ENCODE measurements at places on chromosomes 2 and 18.

DNA sequence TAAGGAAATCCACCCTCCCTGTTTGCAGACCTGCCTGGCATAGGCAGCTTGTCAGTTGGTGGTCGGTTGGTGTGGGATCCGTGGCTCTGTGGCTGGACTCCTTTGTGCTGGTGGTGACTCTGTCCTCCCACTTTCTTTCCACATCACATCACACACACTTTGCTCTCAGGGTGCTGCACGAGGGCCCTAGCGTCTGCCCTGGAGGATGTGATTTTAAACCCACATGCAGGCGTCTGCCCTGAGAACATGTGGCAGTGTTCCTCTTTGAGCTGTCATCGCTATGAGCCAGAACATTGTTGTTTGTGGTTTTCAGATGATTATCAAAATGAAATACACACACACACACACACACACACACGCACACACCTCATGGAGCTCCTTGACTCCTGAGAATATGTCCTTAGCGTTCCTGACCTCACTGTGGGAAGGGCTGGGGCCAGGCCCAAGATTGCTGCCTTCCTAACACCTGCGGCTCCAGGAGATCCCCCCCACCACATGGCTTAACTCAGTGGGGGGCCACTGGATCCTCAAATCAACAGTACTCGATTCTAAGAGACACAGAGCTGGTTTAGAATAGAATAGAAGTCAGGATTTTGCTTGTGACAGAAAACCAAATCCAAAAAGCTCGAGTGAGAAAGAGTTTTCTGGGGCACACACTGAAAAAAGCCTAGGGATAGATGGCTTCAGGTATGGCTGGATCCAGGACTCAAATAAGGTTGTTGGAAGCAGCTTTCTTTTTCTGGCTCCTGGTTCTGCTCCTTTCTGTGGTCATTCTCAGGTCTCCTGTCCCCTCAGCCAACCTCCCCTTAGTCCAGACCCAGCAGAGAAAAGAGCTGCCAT, 54.8 kb downstream of the RTP5 start:
- no peak for DNase-seq

- DNase-seq = no peak
These were observed 42.0 kb upstream of the GPD2 start for GRCh38 chr2:156394033-156394741.

DNA sequence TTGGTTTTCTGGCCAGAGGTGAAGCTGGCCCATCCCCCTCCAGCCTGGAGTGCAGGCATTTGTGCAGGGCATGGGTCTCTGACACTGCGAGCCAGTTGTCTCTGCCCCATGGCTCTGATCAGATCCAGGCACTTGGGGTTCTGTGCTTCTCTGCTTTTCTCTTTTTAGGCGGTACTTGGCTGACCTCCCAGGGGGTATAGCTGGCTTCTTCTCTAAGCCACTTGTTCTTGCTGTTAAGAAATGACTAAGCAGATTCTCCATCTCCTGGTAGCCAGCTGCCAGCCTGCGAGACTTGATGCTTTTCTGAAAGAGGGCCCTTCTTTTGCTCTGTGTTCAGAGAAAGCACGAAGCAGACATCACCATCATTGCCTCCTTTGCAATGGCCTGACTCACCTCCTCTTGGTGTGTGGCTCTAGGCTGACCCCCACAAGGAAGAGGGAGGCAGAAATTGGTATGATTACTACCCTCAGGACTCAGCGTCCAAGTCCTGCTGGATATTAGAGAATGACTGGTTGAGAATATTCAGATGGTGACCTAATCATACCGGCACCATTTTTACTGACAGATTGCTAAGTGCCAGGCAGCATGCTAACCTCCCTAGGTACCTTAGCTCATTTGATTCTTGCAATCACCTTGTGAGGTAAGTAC, 32.7 kb downstream of the TNP1 start:
- DNase-seq = no peak

GRCh38 chr2:171706152-171706803, 19.0 kb downstream of the DYNC1I2 start:
- no peak for DNase-seq

- peak; percentile 85 for DNase-seq
These were observed 5.0 kb downstream of the FZD7 start for GRCh38 chr2:202038471-202039277.

- DNase-seq = no peak
These were observed 5.3 kb upstream of the G6PC2 start for GRCh38 chr2:168895771-168896170.

- DNase-seq = peak; percentile 74
These were observed 61.3 kb upstream of the PGAP1 start for GRCh38 chr2:196987649-196988364.

DNA sequence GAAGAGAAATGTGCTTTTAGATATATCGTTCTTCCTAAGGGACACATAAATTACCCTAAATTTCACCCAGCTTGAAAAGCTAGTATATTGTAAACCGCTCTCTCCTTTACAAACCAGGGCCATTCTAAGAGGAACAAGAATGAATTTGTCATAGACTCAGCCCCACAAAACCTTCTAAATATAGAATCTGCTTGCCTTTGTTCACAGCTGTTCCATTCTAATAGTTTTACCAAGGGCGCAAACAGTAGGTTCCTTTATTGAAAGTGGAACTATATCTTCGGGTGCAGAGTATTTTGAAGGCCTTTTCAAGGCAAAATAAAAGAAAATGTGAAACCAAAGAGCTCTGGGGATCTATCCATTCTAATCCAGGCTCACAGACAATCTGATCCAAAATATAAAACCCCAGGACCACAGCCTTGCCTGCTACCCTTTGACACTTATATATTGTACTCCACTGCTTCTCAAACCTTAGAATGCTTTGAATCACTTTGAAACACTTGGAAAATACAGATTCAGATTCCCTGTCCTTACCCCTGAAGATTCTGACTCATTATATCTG, 316.8 kb downstream of the PAX3 start:
- no peak for DNase-seq

GRCh38 chr2:64695721-64696261, 42.1 kb upstream of the SERTAD2 start:
- no peak for DNase-seq

DNA sequence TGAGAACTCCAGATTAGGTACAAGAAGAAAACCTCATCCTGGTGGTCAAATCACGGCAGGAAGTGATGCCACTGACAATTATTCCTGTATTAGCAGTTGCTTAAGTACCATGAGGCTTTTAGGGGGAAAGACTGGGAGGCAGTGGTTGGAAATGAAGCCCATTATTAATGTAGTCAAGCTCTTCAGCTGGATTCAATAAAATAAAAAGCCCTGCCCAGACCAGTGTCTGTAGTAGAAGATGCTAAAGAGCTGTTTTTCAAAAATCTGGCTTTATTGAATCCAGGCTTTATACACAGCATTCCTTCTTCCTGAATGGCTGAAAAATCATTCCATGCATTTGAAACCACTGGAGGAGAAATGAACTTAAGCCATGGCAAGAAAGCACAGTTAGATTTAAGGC, 155.2 kb downstream of the BCL2 start:
- no peak for DNase-seq

DNA sequence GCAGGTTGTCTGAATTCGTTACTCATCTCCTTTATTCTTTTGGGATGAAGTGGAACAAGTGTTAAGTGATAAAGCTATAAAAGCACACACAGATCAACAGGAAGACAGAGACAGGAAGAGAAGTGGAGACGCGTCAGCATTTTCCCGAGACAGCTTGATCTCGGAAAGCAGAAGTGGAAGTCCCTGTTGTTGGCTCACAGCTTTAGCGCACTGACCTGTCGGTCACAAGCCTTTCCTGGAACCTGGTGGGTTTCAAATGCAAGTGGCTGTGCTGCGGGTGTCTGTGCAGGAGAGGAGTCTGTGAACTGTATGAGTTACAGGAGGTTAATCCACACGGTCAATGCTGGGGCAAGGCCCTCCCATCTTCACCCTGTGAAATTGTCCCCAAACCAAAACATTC, 116.6 kb upstream of the PELI1 start:
- peak; percentile 65 for DNase-seq

DNA sequence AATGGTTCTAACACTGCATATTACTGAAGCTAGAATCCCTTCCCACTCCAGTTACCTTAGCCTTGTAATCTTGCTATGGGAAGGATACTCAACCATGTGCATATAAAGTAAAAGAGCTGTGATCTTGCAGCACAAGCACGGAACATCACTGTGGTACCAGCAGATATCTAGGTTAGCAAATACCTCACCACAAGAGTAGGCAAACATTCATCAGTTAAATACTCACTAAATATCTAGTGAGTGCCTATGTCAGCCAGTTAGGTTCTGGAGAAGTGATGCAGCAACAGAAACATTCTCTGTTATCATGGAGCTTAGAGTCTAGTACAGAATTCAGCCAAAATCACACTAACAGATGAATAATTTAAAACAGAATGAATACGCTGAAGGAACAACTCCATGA, 349.6 kb upstream of the UBE2E3 start:
- DNase-seq = no peak

DNA sequence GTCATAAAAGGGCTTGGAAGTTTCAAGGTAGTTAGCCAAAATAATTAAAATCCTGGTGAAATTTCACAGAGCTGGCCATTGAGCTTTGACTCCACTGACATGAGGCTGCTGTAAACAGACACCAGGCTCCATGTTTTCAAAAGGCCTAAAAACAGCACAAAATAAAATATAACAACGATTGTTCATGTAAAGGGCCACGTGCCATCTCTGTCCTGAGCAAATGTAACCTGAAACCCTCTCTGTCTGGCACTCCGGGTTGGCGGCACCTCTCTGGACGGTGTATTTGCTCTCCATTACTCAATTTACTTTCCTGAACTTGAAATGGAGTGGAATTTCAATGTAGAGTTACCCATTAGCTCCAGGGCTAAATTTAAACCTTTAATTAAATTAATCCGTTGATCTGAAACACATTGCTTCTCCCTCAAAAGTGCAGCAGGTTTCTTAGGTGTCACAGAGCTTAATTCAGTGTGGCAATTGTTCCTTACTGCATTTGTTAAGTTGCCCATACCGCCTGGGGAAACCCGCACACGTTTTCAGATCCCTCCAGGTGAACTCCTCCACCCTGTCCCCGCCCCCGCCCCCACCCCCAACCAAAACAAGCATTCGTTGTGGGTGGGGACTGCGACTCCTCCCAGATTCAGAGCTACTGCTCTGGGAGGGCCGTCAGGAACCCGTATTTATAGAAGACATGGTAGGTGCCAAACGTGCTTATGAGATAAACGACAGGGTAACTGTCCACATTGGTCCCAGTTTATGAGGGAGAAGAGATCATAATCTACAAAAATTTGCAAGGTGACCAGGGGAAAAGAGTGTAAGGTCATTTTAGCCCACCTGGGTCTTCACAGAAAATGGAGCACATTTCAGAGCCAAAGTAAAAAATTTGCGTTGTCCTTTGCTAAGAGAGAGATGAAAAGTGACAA, 1.2 kb upstream of the CABLES1 start:
- DNase-seq = peak; percentile 87

GRCh38 chr2:235951982-235952381, 216.2 kb downstream of the GBX2 start:
- no peak for DNase-seq

DNA sequence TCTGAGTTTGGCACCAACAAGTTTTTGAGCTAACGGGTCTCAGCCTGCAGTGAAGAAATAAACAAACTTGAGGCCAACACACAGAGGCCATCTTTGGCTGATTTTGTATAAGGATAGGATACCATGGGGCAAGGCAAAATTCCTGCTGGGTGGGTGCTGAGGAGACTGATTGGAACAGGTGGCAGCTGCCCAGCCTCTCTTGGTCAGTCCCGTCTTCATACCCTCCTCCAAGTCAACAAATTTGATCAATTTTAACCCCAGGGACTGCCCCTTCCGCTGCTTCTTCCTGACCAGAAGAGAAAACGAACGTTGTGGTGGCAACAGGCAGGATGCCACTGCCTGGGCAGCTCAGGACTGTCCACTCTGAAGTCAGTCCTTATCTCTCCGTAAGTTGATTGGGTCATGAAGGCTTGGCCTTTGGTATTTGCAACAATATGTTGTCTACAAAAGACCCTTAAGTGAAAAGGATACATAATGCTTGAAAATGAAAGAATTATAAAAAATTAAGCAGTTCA, 139.3 kb downstream of the SPP2 start:
- DNase-seq = no peak

DNA sequence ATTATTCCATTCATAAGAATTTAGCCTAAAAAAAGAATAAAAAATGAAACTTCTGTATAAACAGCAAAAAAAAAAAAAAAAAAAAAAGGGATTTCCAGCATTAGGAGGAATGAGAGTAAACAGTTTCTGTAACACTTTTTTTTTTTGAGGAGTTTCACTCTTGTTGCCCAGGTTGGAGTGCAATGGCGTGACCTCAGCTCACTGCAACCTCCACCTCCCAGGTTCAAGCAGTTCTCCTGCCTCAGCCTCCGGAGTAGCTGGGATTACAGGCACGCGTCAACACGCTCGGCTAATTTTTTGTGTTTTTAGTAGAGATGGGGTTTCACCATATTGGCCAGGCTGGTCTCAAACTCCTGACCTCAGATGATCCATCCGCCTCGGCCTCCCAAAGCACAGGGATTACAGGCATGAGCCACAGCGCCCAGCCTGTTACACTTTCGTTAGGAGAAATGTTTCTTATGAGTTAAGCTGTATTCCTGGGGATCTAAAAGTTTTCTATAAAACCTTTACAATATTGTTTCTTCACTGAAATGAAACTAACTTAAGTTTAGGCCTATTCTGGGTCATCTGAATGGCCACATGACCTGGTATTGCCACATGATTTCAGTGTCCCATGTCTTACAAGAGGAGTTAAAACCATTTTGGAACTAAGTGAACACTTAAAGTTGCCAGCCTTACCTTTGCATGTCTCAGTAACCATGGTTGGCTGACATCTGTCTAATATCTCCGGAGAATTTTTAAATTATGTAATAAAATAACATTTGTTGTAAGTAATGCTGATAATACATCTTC, 17.5 kb downstream of the SMAD2 start:
- no peak for DNase-seq

DNA sequence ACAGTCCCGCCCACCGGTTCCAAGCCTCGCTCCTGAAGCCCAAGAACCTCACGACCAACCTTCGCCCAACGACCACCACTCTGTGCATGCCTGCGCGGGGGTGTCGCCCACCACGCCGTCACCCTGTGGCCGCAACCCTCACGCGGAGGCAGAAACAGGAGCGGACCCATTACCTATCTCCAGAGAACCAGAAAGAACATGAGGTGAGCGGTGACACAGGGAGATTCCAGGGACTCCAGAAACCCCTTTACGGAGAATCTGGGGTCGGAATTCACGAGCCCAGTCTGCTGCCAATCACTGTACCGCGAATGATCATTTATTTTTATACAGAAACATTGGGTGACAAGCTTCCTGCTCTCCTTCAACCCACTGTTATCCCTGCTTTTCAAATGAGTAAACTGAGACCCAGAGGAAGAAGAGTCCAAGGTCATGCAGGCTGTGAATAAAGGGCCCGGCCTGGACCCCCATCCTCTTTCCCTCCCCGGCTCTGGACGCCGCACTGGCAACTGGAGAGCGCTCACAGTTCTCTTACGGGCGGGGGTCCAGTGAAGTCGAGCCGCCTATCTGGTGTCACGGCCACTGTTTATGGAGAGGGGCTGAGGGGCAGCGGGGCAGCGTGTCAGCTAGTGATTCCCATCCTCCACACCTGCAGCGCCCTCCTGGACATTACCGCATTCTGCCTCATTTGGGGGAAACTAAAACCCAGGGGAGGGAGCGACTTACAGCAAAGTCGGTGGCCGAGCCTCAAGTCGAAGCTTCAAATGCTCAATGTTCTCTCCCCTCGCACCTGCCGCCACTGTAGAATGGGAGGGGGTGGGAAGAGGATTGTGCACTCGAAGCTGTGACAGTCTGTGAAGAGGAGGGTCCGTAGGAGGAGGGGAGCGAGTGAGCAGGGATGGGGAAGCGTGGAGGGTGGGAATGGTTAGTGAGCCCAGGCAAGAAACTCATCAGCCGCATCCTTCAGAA, 723 bp upstream of the SLC30A3 start:
- no peak for DNase-seq
